ENCODE measurements at places on chromosomes 5 and 9.

DNA sequence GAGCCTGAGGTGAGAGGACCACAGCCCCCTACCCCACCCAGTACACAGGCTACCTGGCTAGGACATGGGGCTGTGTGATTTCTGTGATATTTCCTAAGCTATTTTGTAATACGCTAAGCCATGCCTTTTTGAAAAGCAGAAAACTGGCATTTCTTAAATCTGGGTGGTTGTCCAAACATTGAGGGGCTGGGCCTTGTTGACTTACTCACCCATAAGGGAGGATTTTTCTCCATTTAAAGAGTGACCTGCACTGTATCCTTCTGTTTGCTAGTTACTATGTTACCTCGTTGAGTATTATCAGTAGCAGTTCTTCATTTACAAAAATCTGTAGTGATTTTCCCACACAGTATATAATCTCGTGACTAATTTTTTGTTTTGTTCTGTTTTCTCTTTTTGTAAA lies 117.5 kb upstream of the OTULINL start:
- DNase-seq = no peak

GRCh38 chr9:96395964-96396363 lies 12.5 kb upstream of the SLC35D2 start:
- no peak for DNase-seq

- DNase-seq = no peak
Observed at GRCh38 chr9:121038804-121039203, 11.3 kb downstream of the C5 start.

DNA sequence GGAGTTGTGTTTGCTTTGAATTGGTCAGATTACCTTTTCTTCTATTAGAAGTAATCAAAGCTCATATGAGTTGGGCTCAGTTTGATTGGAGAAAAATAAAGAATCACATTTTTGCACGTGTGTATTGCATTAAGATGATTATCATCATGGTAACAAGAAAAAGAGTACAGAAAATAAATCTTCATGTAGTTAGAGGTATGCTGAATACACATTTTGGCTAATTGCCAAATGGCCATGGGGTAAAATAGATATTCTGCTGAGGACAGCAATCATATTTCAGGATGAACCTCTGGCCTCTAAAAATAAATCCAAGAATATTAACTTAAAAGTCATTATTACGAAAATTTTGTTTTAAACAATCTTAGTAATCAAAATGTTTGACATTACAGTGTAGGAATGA lies 38.9 kb upstream of the GNAQ start:
- DNase-seq = no peak

DNA sequence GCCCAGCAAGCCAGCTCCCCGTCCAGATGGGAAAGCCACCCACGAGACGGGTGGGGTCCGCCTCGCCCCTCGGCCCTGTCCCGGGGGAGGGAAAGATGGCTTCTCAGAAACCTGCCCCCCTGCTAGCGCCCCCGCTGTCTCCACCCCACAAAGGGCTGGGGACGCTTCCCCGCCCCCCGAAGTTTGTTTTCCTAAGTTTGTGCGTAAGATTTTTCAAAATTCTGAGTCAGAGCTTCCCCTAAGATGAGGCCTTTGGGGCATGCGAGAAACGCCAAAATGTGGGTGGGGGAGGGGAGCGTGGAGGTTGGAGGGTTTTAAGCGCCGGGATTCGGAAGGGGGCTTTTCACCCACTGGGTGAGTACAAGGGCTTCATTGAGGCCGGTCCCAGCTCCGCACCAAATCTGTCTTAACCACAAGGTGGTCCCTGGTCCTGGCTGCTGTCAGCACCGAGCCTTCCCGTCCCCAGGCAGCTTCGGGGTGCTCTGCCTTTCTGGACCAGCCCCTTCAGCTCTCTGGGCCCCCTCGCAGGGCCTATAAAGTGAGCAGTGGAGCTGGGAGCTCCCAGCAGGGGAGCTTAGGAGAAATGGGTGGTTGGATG lies 32.3 kb downstream of the PRRX2 start:
- peak; percentile 74 for DNase-seq

DNA sequence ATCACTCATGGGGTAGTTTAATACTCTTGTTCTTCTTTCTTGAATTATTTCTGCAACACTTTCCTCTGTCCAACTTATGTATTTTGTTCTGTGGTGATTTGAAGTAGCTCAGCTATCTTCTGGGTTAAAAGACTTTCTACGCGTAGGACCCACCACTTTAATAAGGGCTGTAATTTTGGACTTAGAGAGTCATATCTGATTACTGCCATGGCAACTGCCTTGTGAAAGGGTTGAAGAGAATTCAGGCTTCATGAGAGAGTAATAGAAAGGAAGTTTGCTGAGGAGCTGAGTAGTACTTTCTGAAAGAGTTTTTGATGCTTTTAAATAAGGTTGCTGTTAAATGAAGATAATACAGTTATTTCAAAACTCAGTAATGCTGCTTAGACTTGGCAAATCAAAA lies 89.5 kb downstream of the TLE4 start:
- peak; percentile 51 for DNase-seq

DNA sequence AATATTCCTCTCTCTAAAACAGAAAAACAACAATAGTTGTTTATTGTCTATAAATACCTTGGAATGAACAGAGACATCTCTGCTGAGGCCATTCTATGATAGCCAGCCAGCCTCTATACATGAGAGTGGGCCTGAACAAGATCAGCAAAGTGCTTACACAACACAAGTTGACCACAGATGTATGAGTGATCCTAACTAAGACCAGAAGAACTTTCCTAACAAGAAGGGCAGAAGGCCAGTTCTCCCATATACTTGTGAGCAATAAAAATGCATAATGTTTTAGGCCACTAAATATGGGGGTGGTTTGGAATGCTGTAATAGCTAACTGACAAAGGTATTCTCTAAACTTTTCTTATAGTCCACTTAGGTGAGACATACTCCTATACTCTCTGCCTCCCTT lies 345.7 kb downstream of the SPATA31D1 start:
- DNase-seq = no peak

GRCh38 chr5:115831163-115831768 lies 10.1 kb downstream of the ATG12 start:
- peak; percentile 71 for DNase-seq

GRCh38 chr5:31204958-31205357 lies 11.5 kb downstream of the CDH6 start:
- DNase-seq = no peak

DNA sequence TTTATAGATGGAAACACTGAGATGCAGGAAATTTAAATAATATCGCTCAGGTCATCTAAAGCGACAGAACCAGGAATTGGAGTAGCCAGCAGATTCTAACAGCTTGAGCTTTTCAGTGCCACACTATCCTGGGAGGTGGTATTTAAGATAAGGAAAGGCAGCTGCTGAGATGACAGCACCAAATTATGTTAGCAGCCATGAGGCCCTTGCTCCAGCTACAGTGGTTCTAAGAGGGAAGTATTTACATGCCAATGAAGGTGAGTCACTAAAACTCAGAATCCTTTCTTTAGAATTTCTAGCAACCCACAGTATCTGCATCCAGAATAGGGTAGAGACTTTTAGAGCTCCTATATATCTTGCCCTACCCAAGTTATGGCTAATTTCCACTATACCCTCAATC lies 127.0 kb upstream of the VLDLR start:
- no peak for DNase-seq

- DNase-seq = peak; percentile 13
Observed at GRCh38 chr5:124007675-124008398, 495.9 kb downstream of the CSNK1G3 start.

- DNase-seq = peak; percentile 69
Observed at GRCh38 chr9:33161011-33161588, 6.0 kb downstream of the B4GALT1 start.

GRCh38 chr5:68409259-68409658 lies 193.7 kb downstream of the PIK3R1 start:
- DNase-seq = no peak

DNA sequence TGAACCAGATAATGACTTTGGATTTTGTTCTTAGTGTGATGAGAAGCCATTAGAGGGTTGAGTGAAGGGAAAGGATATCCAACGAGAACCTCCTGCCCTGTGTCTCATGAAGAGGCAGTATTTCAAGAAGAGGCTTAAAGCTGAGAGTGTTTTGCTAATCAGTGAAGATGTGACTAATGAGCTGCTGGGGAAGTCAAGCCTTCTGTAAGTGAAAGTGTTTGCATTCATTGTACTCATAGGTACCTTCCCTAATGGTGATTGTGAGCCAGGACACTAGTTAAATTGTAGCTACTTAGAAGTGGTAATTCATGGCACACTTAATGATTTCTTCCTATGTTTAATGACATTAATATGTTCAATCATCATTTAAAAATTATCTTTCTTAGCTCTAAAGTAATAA lies 23.7 kb downstream of the PIP5K1B start:
- DNase-seq = no peak

GRCh38 chr5:151868451-151868850 lies 56.2 kb downstream of the GLRA1 start:
- no peak for DNase-seq

DNA sequence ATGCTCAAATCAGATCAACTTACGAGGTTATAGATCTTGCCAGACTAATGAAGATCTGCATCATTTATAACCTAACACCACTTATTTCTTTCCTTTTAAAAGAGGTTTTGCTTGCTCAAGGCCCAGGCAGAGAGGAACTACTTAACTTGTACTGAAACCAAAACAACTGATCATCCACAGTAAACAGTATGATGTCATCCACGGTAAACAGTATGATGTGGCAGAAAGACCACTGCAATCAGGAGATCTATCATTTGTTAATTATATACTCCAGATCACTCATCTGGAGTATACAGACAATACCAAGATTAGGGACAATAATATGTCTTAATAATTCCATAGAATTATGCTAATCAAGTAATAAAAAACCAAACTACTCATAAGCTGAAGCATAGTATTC lies 116.8 kb downstream of the ADAMTS6 start:
- DNase-seq = no peak

- DNase-seq = no peak
Observed at GRCh38 chr9:127771570-127772189, 6.8 kb downstream of the SH2D3C start.

- DNase-seq = no peak
Observed at GRCh38 chr9:72733895-72734294, 212.5 kb downstream of the TMC1 start.

DNA sequence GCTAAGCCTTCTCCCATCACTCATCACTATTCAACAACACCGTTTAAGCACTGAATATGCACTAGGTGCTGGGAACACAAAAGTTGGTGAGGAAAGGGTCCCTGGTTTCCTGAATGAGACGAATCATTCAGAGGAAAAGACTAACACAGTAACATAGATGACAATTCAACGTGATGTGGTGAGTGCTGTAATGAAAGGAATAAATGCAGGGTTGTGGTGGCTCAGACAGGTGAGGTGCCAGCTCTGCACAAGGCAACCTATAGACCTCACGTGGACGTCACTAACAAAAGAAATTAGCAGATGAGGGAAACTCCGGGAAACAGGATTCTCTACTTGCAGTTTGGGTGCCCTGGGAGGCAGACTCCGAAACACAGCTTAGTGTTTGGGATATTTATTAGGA lies 40.0 kb upstream of the ERBIN start:
- DNase-seq = no peak

DNA sequence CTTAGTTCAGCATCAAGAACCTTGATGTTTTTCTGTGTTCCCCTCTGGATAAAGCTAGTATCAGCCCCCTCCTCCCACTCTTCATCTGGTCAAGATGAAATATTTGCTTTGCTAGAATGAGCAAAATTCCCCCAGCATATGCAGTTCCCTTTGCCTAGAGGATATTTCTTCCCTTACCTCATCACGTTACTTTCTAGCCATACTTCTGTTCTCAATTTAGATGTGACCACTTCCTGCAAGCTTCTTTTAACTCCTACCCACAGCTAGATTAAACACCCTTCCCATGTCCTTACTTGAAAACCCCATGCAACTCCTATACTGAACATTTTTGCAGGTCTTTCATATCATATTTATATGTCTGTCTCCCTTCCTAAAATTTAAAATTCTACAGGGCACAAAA lies 178.9 kb upstream of the TUSC1 start:
- no peak for DNase-seq

DNA sequence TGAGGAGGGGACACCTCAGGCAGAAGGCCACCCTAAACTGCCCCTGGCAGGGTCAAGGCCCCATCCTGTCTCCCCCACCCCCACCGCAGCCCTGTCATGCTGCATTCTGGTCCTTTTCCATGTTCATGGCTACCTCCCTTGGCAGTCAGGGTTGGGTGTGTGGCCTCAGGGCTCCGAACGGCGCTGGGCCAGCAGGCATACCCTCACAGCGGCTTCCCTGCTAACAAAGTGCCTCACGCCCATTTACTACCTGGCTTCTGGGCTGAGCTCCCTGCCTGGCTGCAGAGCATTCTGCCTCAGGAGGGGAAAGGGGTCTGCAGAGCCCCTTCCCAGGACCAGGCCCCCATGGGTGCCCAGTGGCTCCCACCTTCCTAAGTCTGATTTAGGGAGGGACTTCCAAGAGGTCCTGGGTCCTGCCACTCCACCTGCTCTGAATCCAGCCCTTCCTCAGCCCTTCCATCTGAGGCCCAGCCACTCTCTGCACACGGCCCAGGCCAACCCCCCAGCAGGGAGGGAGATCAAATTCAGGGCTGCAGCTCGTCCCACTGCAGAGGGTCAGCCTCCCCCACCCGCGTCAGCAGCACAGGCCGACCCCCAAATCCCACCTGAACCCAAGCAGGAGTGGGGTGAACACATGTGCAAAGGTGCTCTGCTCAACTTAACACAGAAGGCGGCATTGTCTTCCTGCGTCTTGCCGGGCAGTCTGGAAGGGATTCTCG lies 115.9 kb upstream of the PHYKPL start:
- DNase-seq = no peak

DNA sequence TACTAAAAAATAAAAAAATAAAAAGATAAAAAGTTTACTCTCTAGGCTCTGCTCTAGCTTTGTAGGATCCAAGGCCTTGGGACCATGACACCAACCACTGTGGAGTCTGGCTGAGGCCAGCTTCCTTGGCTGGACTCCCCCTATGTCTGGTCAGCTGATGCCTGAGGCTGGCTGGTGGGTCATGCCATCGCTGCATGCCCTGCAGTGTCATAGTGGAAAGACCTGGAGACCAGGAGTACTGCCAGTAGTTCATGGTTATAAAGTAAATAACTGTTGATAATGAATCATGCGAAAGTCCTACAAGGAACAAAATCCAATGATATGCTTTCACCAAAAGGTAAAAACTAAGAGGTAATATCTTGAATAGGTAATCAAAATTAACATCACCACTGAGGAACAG lies 43.2 kb downstream of the GARNL3 start:
- DNase-seq = no peak

GRCh38 chr5:131417240-131417869 lies 153.5 kb downstream of the CDC42SE2 start:
- DNase-seq = peak; percentile 90

GRCh38 chr5:139275956-139276355 lies 17.6 kb upstream of the MATR3 start:
- no peak for DNase-seq

DNA sequence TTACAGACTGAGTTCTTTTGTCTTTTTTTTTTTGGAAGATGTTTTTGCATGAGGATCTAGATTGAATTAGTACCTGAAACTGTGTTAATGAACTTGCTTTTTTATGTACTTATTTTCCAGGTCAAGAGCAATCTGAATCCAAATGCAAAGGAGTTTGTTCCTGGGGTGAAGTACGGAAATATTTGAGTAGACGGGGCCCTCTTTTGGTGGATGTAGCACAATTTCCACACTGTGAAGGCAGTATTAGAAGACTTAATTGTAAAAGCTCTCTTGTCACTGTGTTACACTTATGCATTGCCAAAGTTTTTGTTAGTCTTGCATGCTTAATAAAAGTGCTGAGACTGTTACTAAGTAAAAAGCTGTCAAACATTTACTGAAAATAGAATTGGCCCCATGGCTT lies 14.5 kb downstream of the SLC23A1 start:
- no peak for DNase-seq

GRCh38 chr9:107049046-107049802 lies 186.3 kb downstream of the ZNF462 start:
- DNase-seq = no peak
